ENCODE measurements at places on chromosomes 5 and 9. TPM values are rescaled to one million over a fixed set of nuclear protein-coding genes. Genes with fewer than 3 reads are reported as not detected.

GRCh38 chr5:90184764-90185163 is 224.8 kb downstream of the CETN3 start:
- no peaks in the 10 kb centered on the region for H3K36me3 ChIP-seq
- no peaks in the 10 kb centered on the region for H3K4me1 ChIP-seq
- no peak for DNase-seq
- no peaks in the 10 kb centered on the region for H3K27me3 ChIP-seq
- no peak overlapping the region for H3K4me3 ChIP-seq

DNA sequence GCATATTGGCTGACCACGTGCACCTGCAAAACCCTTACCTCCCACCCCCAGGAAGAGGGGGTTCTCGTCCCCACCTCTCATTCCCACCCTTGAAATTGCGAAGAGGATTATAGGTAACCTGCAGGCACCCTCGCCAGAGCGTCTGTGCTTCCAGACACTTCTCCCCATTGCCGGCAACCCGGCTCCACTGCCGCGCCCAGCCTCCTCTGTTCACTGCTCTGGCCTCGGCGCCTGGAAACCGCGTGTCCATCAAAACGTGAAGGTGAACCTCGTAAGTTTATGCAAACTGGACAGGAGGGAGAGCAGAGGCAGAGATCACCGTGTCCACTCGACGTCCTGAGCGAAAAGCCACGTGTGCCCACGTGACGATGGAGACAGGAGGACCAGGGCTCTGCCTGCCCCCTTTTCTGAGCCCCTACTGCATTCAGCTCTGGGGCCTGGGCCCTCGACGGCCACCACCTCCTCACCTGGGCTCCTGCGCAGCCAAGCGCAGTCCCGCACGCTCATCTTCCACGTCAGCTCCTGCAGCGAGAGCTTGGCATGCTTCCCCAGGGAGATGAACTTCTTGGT is 1.9 kb downstream of the TERT start:
- H3K27me3 ChIP-seq, result peaks cover 4% of the 10 kb centered on the region
- H3K36me3 ChIP-seq, result no peaks in the 10 kb centered on the region
- no peak overlapping the region for H3K4me3 ChIP-seq
- H3K4me1 ChIP-seq, result peaks cover 3% of the 10 kb centered on the region

GRCh38 chr5:119274030-119274766 is 81.6 kb upstream of the TNFAIP8 start:
- H3K27me3 ChIP-seq, result no peaks in the 10 kb centered on the region
- H3K4me1 ChIP-seq, result peaks cover 82% of the 10 kb centered on the region
- no peaks in the 10 kb centered on the region for H3K36me3 ChIP-seq

GRCh38 chr5:105670596-105670995 is 2000.1 kb downstream of the EFNA5 start:
- no peaks in the 10 kb centered on the region for H3K27me3 ChIP-seq
- no peak for DNase-seq
- H3K4me3 ChIP-seq, result no peak overlapping the region
- H3K4me1 ChIP-seq, result no peaks in the 10 kb centered on the region
- H3K27ac ChIP-seq, result no peak overlapping the region

DNA sequence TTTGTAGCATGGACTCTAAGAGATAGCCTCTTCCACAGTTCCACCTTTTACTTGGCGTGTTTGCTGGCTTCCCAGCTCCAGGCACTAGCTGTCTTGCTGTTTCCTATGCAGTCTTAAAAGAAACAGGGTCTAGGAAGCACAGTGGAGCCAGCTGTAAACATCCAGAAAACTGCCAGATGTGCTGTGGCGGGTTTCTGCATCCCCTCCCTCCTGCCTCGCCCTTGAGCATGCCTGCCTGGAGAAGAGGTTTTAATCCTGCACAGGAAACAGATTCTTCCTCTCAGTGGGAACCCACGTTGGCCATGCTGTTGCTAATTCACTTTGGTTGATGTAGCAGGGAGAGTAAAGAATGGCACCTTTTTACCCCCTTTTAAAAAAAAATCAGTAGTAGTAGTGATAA is 121.3 kb downstream of the RPS23 start:
- no peaks in the 10 kb centered on the region for H3K36me3 ChIP-seq
- H3K27me3 ChIP-seq, result no peaks in the 10 kb centered on the region
- H3K4me1 ChIP-seq, result no peaks in the 10 kb centered on the region
- no peak overlapping the region for H3K4me3 ChIP-seq
- no peak overlapping the region for H3K27ac ChIP-seq
- DNase-seq, result no peak

DNA sequence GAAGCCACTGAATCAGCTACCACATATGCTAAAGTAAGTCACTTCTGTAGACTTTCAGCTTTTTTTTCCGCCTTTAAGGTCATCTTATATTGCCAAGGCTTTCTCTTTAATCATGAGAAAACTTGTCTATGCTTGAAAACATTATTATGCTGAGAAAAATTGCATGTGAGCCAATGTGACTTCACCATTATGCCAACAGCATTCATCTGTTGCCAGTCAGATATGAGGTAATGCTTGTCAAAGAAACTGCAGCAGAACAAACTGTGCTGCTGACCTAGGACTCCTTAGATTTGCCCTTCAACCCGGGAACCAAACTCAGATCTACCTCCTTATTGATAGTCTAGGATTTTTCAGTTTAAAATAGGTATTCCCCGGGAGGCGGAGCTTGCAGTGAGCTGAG is 34.3 kb downstream of the SLC44A1 start:
- H3K27me3 ChIP-seq, result no peaks in the 10 kb centered on the region
- H3K4me1 ChIP-seq, result no peaks in the 10 kb centered on the region
- no peak for DNase-seq
- H3K36me3 ChIP-seq, result no peaks in the 10 kb centered on the region
- no peak overlapping the region for H3K27ac ChIP-seq

- H3K4me1 ChIP-seq, result peaks cover 8% of the 10 kb centered on the region
- no peak overlapping the region for H3K4me3 ChIP-seq
- no peaks in the 10 kb centered on the region for H3K36me3 ChIP-seq
- no peak for DNase-seq
Measured at GRCh38 chr9:124122813-124123462, 111.4 kb downstream of the LHX2 start.

The PIP5KL1 gene
- 0.52 TPM for total RNA-seq

All from natural killer cell (primary cell).